ENCODE measurements at places on chromosomes 5 and 9.

DNA sequence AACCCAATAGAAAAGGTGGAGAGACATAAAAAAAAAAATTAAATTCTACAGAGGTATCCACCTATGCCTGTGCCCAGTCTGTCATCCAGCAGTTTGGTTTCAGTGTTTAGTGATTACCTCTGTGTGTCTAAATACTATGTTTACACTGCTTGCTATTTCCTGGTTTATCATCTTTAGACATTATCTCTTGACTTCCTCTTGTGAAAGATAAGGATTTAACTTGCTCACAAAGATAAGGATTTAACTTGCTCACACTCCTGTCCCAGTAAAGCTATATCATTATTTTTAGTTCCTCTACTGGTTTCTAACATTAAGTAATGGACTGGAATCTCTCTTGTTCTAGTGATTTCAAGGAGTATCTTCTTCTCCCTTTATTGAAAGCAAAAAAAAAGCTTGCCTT lies 53.9 kb upstream of the ZFR start:
- DNase-seq, result no peak

GRCh38 chr5:54577937-54578653 lies 60.5 kb downstream of the SNX18 start:
- DNase-seq, result no peak

DNA sequence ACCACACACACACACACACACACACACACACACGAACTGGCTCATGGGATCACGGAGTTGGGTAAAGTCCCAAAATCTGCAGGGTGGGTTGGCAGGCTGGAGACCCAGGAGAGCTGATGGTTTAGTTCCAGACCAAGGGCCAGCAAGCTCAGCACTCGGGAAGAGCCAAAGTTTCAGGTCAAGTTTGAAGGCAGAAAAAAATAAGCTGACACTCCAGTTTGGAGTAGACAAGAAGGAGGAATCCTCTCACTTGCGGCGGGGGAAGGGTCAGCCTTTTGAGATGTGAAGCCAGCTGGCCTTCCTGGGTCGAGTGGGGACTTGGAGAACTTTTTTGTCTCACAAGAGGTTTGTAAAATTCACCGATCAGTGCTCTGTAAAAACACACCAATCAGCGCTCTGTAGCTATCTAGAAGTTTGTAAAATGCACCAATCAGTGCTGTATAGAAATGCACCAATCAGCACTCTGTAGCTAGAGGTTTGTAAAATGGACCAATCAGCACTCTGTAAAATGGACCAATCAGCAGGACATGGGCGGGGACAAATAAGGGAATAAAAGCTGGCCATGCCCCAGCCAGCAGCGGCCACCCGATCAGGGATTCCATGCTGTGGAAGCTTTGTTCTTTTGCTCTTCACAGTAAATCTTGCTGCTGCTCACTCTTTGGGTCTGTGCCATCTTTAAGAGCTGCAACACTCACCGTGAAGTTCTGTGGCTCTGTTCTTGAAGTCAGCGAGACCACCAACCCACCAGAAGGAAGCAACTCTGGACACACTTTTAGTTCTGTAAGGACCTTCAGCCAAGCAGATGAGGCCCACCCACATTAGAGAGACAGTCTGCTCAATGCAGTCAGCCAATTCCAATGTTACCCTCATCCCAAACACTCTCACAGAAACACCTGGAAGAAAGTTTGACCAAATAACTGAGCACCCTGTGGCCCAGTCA lies 37.8 kb upstream of the UNC5A start:
- DNase-seq, result no peak

DNA sequence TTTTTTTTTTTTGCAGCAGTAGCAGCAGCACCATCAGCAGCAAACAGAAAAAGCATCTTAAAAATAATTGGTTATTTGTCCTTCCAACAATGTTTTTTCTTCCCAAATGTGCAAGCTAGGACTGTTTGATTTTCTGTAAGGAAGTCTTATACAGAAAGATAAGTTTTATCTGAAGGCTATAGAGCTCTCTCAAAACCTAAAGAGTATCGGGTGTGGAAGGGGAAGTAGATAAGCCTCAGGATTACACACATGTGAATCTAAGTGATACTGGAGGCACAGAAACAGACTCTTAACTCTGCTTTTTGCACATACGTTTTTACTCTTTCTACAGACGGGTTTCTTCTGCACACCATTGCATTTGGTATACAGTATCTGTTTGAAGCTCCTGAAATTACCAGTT lies 184.4 kb upstream of the FTMT start:
- no peak for DNase-seq

GRCh38 chr5:931570-932145 lies 39.0 kb downstream of the TRIP13 start:
- no peak for DNase-seq

- DNase-seq, result no peak
Measured at GRCh38 chr5:152051499-152052454, 127.1 kb upstream of the GLRA1 start.

GRCh38 chr5:33148076-33148513 lies 292.7 kb upstream of the TARS1 start:
- DNase-seq, result peak; percentile 89

DNA sequence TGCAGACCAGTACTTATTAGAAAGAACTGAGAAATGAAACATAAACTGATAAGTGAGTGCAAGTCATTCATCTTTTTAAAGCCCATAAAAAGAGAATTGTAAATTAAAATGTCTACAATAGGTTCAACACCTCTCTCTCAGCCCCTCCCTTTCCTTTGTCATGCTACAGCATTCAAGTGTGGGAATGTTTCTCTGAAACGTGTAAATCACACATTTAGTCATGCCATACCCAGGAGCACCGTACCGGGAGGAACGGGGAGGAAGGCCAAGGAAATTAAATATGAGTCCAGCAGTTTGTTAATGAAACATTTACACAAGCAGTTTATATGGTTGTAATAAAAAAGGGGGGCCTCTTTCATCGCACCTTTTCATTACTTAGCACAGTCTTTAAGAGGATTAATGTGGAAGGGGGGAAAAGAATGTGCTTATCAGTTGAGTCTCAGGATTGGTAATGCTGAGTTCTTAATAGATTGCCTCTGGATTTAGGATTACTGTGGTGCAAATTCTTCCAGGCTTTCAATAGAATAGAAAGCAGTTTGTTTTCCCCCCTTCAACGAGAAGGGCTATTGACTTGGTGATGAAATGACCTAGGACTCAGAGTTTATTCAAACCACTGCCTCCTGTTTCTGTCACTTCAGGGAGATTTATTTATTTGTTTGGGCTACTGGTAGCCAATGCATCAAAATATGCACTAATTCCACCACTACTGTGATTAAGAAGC lies 176.0 kb upstream of the ZNF608 start:
- no peak for DNase-seq

DNA sequence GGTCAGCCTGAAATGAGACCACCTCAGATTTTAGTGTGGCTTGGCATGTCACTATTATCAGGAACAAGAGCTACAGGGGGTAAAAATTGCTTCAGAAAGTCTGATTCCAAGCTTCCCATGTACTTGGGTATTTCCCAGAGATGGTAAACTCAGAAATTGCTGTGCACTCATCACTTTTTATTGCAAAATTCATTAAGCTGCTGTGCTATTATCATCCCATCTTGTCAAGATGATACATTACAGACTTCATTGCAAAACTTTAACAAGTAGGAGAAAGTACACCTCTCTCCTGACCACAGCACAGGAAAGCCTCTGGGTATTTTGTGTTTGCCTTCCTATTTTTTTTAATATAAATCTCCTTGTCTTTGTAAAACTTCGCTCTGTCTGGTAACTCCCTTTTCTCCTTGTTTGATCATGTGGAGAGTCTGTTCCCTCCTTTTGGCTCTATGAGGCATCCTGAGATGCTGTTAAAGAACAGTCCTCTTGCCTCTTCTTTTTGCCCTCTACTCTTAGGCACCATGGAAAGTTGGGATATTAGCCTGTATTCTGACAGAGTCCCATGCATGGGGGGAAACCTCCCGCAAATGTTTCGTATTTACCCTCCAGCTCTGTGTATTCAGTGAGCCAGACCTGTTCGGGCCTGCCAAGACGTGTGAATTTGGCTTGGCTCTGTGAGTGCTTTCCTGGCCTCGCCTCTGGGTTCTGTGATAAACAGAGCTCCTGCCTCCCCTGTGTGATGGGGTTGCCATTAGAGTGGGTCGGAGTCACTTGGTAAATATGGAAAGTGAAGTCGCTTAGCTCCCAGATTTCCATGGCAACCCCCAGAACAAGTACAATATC lies 260.7 kb downstream of the NR3C1 start:
- peak; percentile 41 for DNase-seq

DNA sequence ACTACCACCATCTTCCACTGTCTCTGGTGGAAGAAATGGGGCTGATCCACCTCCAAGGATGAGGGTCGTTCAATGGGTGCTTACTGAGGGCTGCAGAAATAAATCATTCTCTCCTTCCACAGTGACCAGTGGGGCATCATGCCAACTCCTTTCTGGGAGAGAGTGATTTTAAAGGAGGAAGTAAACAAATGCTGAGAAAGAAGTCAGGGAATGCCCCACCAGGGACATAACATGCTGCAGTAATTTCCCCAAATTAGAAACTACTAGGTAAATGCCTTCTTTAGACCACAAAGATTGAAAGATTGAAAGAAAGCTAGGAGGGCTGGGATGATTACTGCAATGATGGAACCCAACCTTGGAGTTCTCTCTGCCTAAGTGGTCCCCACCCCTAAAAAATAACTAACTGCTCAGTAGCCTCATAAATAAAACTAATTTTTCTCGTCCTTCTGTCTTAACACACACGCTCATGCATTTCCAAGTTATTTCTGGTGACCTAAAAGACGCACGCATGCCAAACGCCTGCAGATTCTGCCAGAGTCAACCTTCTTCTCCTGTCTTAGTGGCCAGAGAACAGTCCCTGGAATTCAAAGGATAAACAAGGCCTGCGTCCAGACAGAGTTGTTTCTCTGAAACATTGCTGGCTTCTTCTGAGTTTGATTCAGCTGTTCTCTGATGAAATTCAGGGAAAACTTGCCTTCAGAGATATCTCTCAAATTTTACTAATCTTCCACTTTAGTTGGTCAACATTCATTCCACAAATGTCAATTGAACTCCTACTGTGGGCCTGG lies 250.0 kb downstream of the NR3C1 start:
- peak; percentile 85 for DNase-seq

DNA sequence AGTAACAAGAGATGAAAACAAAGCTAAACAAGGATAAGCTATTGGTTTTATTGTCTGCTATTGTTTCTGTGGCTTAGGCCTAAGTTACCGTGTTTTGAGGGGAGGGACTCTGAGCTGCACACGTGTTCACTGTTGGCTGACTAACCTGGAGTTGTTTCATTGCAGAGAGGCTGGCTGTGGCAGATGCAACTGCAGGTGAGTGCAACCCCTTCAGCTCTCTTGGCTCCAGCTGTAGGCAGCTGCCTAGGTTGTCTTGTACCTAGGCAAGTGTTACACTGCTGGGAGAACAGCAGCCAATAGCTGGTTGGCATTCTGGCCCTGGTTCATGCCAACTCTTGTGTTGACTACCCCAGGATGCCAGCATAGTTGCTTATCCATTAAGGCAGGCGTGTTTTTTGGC lies 17.6 kb upstream of the MATR3 start:
- no peak for DNase-seq

- DNase-seq, result peak; percentile 78
Measured at GRCh38 chr9:25677301-25678146, 720 bp downstream of the TUSC1 start.

- DNase-seq, result no peak
Measured at GRCh38 chr5:110653231-110653970, 73.1 kb downstream of the TMEM232 start.

DNA sequence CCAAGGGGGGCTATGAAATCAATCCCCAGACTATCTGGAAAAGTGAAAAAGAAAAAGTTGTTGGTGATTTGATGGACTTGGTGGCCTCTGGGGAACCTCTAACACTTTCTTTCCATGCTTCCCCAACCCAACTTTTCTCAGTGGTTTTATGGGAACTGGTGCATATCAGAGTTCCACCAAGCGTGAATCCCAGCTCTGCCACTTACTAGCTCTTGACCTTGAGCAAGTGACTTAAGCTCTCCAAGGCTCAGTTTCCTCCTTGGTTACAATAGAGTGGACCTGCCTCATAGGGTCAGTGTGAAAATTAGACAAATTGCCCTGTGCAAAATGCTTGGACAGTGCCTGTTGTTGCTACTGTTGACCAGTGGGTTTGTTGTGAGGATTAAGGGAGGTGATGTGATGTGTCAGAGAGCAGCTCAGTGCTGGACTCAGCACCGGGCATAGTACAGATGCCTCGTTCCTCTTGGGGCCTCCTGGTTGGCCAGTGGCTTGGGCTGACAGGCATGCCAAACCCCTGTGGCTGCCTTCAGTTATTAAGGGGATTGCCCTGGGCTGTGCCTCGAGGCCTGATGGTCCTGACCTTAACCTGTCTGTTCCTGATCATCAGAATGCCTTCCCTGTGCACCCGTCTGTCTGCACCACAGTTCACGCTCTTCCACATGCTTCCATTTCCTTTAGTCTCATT lies 49.3 kb downstream of the COL15A1 start:
- no peak for DNase-seq

- no peak for DNase-seq
Measured at GRCh38 chr5:109612278-109612905, 77.3 kb upstream of the MAN2A1 start.

DNA sequence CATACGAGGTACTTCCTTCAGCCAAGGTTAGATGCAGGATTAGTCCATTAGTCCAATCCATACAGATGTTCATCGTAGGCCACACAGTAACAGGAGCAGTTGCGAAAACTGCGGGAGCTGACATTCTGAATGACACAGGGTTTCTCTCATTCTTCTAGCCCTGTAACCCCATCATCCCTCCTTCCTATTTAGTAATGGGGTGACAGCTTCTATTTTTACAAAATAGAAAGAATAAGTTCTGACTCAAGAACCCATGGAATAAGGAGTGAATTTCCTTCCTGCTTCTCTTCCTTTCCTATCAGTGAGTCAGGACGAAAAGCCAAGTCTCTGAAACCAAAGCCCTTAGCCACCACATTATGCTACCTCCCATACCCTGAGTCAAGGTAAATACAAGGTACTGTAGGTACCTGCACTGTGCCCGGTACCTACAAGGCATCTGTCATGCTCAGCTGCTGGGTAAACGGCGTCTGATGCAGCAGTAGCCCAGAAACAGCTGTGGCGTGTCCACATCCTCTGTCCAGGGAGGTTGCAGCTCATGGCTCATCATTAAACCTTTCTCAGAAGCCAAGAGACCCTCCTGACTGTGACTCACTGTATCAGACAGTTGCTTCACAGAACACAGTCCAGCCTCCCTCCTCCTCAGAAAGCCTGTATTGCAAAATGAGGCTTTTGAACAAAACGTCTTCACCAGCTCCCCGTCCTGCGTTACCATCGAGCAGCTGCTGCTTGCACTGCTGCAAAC lies 84.2 kb downstream of the ESM1 start:
- DNase-seq, result no peak

DNA sequence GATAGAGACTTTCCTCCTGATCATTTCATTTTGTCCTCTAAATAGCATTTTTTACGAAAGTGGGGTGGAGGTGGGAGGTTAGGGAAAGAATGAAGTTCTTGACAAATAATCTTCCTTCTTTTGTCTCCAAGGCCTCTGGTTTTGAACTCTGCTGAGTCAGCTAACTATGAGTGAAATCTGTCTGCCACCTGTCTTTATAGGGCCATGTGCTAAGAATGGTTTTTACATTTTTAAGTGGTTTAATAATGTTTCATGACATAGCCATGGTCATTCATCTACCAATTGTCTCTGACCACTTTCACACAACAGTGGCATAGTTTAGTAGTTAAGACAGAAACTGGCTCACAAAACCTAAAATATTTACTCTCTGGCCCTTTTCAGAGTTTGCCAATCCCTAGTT lies 7.6 kb downstream of the MAN2A1 start:
- no peak for DNase-seq

All from muscle of back (tissue), 13 donors.